ENCODE measurements at places on chromosomes 7 and 10.

GRCh38 chr7:11436316-11436715, 395.7 kb downstream of the THSD7A start:
- DNase-seq = no peak

GRCh38 chr7:114085592-114086501, 167.0 kb upstream of the PPP1R3A start:
- DNase-seq = no peak

DNA sequence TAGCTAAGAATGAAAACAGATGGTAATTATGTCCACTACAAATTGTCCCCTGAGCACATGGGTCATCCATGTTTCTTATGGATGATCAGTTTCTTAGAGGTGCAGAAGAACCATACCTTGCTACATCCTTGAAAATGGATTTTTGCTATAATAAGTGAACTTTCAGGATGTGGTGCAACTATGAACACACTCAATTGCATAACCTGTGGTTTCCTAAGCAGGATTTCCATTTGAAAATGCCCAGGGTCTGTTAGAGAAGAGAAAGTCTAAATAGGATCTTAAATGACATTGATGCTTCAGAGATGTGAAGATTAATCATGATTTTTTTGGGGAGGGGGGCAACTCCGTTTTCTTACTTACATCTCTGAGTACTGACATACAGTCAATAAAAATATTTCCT, 39.6 kb upstream of the CACNB2 start:
- DNase-seq = no peak

DNA sequence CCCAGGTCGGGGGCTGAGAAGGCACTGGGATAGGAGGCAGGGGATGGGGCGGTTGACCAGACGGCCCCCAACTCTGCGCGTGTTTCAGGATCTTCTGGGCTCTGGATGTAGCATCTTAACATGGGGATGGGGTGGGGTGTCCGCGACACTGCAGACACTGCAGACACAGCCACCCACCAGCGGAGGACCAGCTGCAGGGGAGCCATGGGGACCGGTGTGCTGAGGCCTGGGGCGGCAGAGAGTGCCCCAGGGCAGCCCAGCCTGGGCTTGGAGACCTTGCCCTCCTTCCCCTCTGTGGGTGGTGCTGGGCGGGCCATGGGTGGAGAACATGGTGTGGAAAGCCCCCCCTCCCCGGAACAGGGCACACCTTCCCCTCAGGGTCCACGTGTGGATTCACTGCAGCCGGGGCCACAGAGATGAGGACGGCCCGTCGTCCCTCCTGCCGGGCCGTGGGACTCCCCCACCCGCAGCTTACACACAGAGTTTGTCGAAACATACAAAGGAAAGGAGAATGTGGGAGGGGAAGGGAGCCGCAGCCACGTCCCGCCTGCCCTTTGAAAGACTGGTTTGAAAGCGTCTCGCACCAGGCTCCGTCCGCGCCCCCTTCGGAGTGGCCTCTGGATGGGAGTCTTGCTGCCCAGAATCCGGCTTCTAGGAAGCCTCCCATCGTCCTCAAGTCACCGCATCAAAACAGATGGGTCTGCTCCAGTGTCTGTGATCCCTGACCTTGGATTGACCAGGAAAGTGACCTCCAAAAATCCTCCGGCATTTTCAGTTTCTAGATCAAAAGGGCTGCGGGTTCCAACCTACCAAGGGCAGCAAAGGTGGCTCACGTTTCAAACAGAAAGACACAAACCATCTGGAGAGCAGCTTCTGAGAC, 91.5 kb upstream of the TCERG1L start:
- no peak for DNase-seq

- DNase-seq = no peak
Observed at GRCh38 chr7:105691082-105691679, 109.9 kb upstream of the EFCAB10 start.
